ENCODE measurements at places on chromosomes 3 and 15.

GRCh38 chr3:196051282-196052076, 30.4 kb downstream of the TFRC start:
- DNase-seq, result no peak

DNA sequence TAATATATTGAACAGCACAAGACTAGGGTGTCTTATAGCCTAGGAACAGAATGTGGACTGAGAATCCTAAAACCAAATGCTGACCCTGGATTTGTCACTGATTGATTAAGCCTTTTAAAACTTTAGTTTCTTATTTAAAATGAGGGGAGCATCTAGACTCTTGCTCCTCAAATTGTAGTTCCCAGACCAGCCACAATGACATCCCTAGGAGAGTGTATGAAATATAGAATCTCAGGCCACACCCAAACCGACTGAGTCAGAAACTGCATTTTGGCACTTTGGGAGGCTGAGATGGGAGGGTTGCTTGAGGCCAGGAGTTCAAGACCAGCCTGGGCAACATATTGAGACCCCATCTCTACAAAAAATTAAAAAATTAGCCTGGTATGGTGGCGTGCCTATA, 287.8 kb upstream of the UMPS start:
- no peak for DNase-seq

DNA sequence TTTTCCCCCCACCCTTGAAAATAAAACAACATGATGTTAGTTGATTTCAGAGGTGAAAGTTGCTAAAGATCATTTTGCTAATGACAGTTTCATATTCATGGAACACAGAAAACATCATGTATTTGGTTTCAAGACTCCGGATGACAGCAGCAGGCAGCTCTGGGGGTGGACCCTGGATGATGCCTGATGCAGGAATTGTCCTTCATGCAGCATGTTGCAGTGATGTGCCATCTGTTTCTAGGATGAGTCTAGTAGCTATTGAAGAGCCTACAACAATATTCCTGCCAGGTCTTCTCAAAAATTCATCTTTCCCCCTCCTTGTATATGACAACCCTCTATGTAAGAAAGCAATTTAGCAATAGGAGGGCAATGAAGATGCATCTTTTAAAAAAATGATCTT, 108.3 kb downstream of the SV2B start:
- no peak for DNase-seq

GRCh38 chr3:173774294-173774693, 376.8 kb downstream of the NLGN1 start:
- DNase-seq, result no peak

- DNase-seq, result no peak
Observed at GRCh38 chr3:59535791-59536221, 486.0 kb upstream of the CFAP20DC start.

GRCh38 chr15:39455471-39455991, 125.3 kb upstream of the THBS1 start:
- no peak for DNase-seq

- DNase-seq, result no peak
Observed at GRCh38 chr15:62469874-62470688, 305.0 kb upstream of the C2CD4B start.

GRCh38 chr3:147554332-147554731, 145.2 kb downstream of the ZIC1 start:
- no peak for DNase-seq

- no peak for DNase-seq
Observed at GRCh38 chr3:81195478-81195877, 566.0 kb downstream of the GBE1 start.
